ENCODE measurements at places on chromosomes 5 and 9.

GRCh38 chr9:88161144-88161543 is 22.9 kb upstream of the SPATA31C2 start:
- DNase-seq, result no peak

DNA sequence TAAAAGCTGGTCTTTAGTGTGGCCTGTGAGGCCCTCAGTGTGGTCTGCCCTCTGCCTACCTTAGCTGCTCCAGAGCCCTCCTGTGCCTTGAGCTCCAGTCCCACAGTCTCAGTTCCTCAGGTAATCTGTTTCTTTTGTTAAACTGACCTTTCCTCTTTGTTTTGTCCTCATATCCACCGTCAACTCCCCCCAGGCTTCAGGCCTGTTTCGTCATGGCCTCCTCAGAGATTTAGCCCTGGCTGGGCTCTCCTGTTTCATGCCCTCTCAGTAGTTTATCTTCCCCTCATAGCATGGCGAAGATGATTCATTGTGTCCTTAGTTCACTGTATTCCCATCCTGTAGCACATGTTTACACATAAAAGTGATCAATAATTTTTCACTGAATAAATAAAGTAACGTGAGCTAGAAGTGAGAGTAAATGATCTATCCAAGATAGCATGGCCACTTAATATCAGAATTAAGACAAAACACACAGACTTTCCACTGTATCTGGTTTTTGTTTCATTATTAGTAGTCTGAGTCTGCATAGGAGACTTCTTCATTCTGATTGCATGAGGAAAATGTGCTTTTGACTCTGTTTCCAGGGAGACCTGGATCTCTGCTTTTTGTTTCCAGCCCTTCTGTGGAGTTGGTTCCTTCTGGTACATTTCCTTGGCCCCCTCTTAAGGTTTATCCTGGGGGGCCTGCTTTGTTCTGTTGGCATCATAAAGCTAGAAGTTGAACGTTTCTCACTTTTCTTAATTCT is 70.5 kb downstream of the SNX24 start:
- no peak for DNase-seq

DNA sequence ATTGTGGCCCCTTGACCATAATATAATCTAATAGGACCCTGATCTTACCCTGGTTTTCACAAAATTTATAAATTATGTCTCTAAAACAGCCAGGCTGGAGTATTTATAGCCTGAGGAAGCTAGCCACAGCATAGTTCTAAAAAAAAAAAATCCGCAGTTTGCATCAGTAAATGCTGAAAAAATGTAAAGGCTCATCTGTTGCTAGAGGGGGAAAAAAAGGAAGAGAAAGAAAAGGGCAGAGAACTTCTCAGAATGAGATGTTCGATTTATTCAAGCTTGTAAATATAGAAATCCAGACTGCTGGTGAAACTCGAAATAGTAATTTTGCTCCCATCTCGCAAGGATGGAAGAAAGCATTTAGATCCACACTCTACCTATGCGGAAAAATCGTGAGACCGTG is 467.5 kb downstream of the NTRK2 start:
- DNase-seq, result no peak

DNA sequence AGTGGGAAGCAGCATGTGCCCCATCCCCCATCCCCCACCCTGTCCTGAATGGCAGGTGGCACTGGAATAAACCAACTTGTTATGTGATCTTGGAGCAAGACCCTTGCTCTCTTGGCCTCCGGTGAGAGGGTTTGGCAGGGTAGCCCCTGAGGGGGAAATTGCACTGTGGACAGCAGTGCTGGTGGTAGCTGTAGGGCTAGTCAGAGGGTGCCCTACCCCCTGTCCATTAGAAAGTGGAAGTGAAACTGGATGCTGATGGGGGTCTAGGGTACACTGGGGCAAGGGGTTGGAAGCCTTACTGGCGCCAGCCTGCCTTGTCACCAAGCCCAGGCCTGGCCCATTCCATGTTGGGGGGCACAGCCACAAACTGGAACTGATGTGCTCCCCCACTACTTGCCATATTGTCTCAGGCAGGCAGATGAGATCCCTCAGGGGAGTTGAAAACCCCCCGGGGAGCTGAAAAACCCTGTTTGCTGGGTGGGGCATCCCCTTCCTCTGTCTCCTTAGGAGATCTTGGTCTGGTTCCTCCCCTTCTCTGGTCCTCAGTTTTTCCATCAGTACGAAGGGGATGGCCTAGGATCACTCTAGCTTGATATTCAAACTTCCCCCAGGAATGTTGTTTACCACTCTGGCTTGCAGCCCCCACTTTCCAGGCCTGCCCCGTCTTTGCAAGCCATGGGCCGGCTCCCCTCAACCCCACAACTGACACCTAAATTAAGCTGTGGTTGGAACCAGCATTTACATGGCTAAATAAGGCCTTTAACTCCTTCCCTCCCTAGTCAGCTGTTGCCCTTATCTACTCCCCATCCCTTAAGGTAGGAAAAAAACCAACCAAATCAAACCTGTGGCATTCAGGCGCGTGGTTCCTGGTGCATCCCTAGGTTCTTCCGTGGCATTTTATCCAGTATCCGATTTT is 14.4 kb upstream of the SYNPO start:
- no peak for DNase-seq

- DNase-seq, result no peak
These were observed 84.4 kb upstream of the NUDT12 start for GRCh38 chr5:103646698-103647614.

GRCh38 chr9:120396931-120397330 is 183.0 kb downstream of the CDK5RAP2 start:
- no peak for DNase-seq

- DNase-seq, result no peak
These were observed 7.3 kb downstream of the PRRX2 start for GRCh38 chr9:129672702-129673101.

DNA sequence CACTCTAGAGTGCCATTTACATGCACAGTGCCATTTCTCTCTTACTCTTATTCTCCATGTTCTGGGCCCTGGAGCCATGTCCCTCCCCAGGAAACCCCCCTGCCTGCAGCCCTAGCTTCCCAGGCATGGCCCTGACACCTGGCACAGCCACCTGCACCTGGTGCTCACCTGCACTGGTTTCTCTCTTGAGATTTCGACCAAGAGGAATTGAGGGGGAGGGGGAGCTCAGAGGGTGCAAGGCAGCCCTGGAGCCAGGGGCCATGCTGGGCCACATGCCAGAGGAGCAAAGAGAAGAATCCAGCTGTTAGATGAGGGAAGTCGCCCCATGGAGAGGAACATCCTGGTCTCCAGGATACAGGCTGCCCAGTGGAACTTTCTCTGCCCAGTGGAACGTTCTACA is 65.0 kb upstream of the RAPGEF1 start:
- peak; percentile 86 for DNase-seq

- DNase-seq, result no peak
These were observed 237.2 kb upstream of the CTNND2 start for GRCh38 chr5:12141496-12141895.

DNA sequence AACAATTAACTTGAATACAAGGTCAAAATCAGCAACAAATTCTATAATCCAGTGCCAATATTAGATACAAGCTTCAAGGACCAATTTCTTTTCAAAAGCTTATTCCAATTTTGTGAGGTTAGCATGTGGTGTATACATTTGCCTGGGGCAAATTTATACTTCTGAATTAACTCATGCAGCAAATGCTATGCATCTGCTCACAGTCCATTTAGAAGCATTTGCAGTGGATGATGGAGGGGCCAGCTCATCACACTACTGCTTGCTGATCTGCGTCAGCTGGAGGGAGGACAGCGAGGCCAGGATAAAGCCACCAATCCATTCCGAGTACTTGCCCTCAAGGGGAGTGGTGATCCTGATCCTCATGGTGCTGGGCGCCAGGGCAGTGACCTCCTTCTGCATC is 474.3 kb upstream of the KIF2A start:
- no peak for DNase-seq

DNA sequence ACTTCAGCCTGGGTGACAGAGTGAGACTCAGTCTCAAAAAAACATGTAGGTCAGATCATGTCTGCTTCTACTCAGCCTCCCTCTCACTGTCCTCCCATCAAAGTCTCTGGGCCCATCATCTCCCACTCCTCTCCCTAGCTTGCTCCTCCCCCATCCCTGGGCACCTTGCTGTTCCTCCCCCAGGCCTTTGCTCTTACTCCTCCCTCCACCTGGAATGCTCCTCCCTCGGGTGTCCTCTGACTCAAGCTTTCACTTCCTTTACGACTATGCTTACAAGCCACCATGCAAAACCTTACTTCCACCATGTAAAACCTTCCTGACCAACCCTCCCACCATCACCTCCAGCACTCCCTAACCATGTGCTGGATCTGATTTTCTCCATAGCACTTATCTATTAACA is 51.5 kb downstream of the MTMR12 start:
- no peak for DNase-seq

DNA sequence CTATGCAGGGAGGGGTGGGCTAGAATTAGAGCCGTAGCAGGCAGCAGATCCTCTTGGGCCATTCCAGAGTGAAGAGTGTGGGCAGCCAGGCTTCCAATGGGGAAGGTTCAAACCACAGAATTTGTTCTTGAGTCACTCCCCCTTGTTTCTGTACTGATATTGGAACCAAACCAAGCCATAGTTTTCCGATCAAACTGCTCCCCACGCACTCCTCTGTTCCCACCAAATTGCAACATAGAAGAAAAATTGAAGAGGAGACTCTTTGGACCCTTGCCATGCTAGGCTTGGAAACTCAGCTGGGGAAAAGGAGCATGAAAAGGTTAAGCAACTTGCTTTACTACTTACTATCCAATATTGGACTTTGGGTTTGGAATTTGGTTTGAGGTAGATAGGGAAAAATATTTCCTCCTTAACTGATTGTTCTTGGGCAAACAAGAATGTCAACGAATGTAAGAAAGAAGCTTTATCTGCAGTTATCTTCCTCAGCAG is 165.8 kb upstream of the NR3C1 start:
- no peak for DNase-seq

- DNase-seq, result no peak
These were observed 244.9 kb upstream of the MVB12B start for GRCh38 chr9:126081746-126082145.

DNA sequence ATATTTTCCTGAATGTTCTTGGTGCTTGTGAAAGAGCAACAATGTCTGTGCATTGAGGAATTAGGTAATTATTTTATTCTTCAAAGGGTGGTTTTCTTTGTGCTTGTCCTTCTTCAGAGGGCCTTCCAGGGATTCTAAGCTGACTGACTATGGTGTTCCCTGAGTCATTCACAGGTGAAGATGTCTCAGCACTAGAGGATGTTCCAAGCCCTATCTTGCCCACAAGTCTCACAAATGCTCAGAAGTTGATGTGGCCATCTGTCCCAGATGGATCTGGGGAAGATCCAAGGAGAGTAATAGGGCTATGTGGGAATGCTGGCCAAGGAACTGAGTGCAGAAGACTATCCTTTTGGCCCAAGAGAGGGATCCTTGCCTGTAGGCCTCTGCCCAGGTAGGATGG is 120.9 kb downstream of the ADAMTSL1 start:
- no peak for DNase-seq

- DNase-seq, result no peak
These were observed 10.3 kb upstream of the LAMC3 start for GRCh38 chr9:130998597-130999244.
